ENCODE measurements at places on chromosomes 1 and 21.

- no peak for DNase-seq
These were observed 10.4 kb downstream of the MRTO4 start for GRCh38 chr1:19262047-19262446.

GRCh38 chr1:99537886-99538617 lies 107.9 kb upstream of the PALMD start:
- no peak for DNase-seq

DNA sequence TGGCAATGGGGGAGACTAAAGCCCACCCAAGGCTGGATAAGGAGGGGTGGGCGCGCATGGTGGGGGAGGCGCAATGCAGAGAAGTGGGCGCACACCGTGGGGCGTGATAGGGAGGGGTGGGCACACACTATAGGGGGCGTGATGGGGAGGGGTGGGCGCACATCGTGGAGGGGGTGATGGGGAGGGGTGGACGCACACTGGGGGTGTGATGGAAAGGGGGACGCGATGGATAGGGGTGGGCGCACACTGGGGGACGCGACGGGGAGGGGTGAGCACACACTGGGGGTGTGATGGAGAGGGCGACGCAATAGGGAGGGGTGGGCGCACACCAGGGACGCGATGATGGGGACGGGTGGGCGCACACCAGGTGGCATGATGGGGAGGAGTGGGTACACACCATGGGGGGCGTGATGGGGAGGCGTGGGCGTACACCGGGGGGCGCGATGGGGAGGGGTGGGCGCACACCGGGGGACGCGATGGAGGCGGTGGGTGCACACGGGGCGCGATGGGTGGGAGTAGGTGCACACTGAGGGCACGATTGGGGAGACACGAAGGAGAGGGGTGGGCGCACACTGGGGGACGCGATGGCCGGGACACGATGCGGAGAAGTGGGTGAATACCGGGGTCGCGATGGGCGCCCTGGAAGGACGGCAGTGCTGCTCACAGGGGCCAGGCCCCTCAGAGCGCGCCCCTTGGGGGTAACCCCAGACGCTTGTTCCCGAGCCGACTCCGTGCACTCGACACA lies 929 bp downstream of the SUMO3 start:
- DNase-seq: no peak

GRCh38 chr1:14282707-14283106 lies 315.8 kb upstream of the KAZN start:
- peak; percentile 12 for DNase-seq

Measured in MG63 (cell line).